ENCODE measurements at places on chromosomes 12 and 14.

GRCh38 chr14:93029911-93030508, 85.7 kb downstream of the ITPK1 start:
- no peak for DNase-seq

DNA sequence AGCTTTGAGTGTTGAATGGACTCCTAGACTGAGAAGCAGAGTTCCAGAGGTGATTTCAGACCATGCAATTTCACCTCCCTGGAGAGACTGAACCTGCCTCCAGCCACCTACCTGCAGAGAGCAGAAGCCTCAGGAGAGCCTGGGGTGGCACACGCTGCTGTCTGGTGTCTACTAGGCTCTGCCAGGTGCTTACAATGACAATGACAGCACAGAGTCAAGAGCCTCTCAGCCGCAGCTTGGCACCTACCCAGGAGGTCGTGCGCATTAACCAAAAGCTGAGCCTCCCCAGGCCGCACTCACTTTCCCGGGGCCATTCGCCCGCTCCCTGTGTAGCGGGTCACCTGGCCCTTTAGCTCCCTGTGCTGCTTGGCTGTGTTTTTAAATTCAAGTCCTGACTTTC, 63.2 kb downstream of the TESC start:
- no peak for DNase-seq

DNA sequence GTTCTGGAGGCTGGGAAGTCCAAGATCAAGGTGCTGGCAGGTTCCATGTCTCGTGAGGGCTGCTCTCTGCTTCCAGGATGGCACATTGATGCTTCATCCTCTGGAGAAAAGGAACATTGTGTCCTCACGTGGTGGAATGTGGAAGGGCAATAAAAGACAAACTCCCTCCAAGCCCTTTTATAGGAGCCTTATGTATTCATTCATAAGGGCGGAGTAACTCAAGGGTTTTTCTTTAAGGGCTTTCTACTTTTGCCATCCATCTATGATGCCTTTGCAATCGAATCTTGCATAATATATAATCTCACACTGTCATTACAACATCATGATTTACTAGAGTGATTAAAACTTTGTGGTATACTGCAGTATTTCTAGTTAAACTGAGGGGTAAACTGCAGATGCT, 132.7 kb upstream of the DDHD1 start:
- no peak for DNase-seq

DNA sequence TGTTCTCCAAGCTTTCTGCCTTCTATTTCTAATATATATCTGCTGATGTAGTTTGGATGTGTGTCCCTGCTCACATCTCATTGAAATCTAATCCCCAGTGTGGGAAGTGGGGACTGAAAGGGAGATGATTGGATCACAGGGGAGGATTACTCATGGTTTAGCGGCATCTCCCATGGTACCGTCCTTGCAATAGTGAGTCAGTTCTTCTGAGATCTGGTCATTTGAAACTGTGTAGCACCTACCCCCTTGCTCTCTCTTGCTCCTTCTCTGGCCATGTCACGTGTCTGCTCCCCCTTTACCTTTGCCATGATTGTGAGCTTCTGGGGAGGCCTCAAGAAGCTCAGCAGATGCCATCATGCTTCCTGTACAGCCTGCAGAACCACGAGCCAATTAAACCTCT, 26.2 kb upstream of the ALX1 start:
- DNase-seq, result no peak
